ENCODE measurements at places on chromosomes 16 and 17. TPM values are rescaled to one million over a fixed set of nuclear protein-coding genes. Genes with fewer than 3 reads are reported as not detected.

- no peak for DNase-seq
These were observed 3.2 kb downstream of the PAM16 start for GRCh38 chr16:4347765-4348509.

GRCh38 chr16:53865494-53865863, 161.5 kb downstream of the FTO start:
- no peak for DNase-seq

DNA sequence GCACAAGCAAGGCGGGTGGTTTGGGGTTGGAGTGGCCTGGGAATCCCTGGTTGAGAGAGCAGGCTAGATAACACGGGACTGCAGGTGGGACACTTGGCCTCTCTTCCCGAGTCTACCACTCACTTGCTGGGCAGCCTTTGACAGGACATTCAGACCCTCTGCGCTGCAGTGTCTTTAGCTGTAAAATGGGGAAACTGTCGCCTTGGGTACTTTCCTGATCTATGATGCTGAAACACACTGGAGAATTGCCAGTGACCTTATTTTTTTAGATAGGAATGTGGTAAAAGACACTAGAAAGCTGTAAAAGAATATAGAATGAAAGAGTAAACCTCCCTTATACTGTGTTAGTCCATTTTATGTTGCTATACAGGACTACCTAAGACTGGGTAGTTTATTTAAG, 30.5 kb downstream of the KSR1 start:
- no peak for DNase-seq

- no peak for DNase-seq
These were observed 46.0 kb downstream of the TNRC6A start for GRCh38 chr16:24775455-24775854.

DNA sequence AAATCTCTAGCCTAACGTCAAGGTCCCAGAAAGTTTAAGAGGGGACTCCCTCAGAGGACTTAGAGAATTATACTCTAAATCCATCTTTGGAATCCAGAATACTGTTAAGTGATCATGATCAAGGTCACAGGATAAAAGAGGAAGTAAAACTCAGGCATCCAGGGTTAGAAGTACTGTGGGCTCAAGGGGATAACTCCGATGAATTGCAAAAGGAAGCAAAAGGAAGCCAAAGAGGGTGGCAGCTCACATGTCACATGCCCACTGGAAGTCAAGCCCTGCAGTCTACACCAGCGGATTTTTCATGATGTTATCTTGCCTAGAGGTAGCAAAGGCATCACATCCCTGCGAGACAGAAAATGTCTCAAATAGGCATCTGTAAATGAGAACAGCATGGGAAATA, 3.8 kb downstream of the ZNF821 start:
- DNase-seq: no peak

DNA sequence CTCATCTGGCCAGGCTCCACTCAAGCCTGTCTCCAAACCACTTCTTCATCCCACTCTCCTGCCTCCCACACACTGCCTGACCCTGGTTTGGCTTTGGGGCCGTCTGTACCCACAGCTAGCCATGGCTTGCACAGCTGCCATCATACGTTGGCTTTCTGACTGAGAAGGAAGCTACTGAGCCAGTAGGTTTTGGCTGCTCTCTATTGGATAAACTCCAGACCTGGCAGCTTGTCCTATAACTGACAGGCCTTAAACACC, 3.9 kb downstream of the MIF4GD start:
- DNase-seq: no peak

DNA sequence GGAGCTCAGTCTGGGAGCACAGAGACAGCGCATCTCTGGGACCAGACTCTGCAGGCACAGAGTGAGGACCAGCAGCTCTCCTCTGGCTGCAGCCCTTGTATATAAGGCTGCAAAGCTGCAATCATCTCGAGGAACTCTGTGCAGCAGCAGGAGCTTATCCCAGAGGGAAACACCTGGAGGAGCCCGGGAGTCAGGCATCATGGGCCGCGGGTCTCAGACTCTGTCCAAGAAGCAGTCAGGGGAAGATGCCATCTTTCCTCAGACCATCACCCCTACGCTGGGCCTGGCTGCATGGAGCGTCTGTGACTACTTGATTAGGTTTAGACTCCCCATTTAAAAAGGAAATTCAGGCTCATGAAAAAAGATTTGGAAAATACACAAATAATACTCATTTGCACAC, 122.0 kb downstream of the IRF8 start:
- no peak for DNase-seq

- no peak for DNase-seq
These were observed 586 bp downstream of the CACNG1 start for GRCh38 chr17:67044940-67045339.

- DNase-seq: no peak
These were observed 143.9 kb upstream of the HS3ST2 start for GRCh38 chr16:22670044-22670536.

DNA sequence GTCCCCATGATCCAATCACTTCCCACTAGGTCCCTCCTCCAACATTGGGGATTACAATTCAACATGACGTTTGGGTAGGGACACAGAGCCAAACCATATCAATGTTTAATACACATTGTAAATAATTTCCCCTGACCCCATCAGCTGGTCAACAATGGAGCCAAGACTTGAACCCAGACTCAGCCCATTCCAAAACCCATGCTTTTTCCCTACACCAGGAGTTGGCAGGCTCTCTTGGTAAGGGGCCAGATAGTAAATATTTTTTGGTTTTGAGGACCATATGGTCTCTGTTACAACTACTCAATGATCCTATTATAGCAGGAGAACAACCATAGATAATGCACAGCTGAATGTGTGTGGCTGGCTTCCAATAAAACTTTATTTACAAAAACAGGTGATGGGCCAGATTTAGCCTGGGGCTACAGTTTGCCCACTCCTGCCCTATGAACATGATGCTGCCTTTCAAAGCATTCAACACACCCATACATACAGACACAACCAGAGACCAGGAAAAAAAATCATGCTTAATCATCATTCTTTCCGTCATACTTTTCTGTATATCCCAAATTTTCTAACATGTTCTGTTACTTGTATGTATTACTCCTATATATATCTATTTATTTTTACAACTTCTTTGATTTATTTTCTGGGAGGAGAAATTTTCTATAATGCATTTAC, 22.1 kb upstream of the MSI2 start:
- DNase-seq: no peak

DNA sequence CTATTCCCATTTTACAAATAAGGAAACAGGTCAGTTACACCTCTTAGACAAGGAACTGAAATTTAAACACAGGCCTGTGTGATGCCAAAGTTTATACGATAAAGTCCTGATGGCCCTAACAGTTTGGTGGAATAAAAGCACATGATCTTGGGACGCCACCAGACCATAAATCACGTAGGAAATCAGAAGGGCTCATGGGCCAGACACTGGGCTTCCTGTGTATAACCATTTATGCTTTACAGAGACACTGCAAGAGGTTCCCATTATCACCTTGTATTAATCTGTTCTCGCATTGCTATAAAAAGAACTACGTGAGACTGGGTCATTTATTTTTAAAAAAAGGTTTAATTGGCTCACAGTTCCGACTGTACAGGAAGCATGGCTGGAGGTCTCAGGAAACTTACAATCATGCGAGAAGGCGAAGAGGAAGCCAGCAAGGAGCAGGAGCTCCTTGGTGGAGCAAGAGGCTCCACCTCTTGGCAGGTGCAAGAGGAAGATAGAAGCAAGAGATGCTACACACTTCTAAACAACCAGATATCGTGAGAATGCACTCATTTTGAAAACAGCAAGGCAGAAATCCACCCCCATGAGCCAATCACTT, 124.0 kb upstream of the MON1B start:
- no peak for DNase-seq

GRCh38 chr17:77481476-77482374, 341.0 kb downstream of the SEC14L1 start:
- DNase-seq: no peak

Gene MFSD6L
- 2.7 TPM for polyA plus RNA-seq
